KG1 (cell line): ENCODE measurements at places on chromosomes 13 and 19.

GRCh38 chr13:79374578-79374977 lies 31.5 kb downstream of the RBM26 start:
- no peak for DNase-seq

GRCh38 chr19:56508290-56508778 lies 679 bp downstream of the ZNF471 start:
- peak; percentile 45 for DNase-seq

- DNase-seq: no peak
Measured at GRCh38 chr19:18446811-18447359, 9.0 kb upstream of the ISYNA1 start.

GRCh38 chr19:46022431-46023310 lies at the start of gene PGLYRP1:
PGLYRP1 (minus strand) TSS chr19:46023053; CDS start chr19:46023021, 32 bp downstream.
- DNase-seq: no peak

GRCh38 chr13:90760639-90761038 lies 586.8 kb upstream of the MIR17HG start:
- DNase-seq: no peak

DNA sequence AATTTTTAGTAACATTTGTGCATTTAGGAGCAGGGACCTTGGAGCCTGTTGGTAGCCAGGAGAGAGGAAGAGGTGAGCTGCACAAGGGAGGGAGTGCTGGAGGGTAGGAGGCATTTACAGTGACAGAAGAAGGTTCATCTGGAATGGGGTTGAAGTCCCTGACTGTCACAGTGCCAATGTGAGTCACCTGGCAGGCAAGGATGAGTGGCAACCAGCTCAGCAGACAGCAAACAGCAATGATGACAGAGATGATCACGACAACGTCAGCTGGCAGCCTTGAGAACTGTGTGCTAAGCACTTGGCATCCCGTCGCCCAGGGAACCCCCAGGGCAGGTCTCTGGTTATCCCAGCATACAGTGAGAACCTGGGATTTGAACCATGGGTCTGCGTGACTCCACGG lies 2.6 kb downstream of the OR10H5 start:
- no peak for DNase-seq

- DNase-seq: no peak
Measured at GRCh38 chr19:49436381-49437017, 4.8 kb downstream of the SLC17A7 start.

GRCh38 chr13:52651897-52652195 lies 790 bp upstream of the SUGT1 start:
- peak; percentile 88 for DNase-seq

GRCh38 chr13:23609414-23609760 lies 39.2 kb downstream of the TNFRSF19 start:
- DNase-seq: peak; percentile 26

DNA sequence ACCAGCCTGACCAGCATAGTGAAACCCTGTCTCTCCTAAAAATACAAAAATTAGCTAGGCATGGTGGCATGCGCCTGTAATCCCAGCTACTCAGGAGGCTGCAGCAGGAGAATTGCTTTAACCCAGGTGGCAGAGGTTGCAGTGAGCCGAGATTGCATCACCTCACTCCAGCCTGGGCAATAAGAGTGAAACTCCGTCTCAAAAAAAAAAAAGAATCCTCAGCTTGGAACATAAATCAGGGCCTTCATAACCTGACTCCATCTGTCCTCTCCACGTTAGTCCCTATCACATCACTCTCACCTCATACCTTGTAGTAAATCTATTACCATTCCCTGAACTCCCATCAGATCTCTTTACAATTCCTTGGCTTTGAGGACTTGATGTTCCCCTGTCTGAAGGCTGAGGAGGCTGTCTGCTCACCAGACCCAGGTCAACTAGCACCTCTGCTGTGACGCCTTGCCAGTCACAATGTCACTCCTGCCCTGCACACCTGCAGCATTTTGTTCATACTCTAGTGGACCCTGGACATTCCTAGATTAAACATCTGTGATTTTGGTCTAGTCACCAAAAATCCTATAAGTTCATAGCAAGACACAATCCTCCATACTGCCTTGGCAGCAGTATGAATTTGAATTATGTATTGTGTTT lies 15.9 kb downstream of the LHFPL6 start:
- DNase-seq: no peak

DNA sequence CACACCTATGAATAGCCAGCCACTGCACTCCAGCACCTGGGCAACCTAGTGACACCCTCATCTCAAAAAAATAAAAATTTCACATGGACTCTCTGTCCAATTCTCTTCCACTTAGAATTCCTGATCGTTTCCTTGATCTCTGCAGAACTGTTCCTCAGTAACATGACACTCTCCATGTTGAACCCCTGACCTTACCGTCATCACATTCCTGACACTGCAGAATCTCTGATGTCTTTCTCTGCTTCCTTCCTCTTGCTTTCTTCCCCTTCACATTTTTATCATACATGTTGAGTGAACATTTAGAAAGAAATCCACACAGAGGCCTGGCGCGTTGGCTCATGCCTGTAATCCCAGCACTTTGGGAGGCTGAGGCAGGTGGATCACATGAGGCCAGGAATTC lies 15.0 kb downstream of the ZNF114 start:
- DNase-seq: no peak

- no peak for DNase-seq
Measured at GRCh38 chr19:14763497-14764145, 14.7 kb downstream of the ADGRE2 start.

DNA sequence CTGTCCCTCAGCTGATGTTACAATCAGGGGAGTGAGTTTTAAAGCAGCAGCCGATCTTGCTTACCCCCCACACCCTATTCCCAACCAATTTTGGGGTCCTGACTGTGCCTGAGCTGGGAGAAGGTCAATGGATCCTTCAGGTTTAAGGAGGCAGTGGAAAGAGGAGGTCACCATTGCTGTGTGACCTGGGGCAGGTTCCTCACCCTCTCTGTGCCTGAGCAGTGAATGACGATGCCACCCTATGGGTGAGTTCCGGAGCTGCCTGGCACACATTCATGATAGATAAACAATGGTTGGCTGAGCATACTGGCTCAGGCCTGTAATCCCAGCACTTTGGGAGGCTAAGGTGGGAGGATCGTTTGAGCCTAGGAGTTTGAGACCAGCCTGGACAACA lies 20.3 kb upstream of the JUND start:
- DNase-seq: no peak

GRCh38 chr13:100658363-100658762 lies 16.2 kb downstream of the TMTC4 start:
- peak; percentile 25 for DNase-seq

DNA sequence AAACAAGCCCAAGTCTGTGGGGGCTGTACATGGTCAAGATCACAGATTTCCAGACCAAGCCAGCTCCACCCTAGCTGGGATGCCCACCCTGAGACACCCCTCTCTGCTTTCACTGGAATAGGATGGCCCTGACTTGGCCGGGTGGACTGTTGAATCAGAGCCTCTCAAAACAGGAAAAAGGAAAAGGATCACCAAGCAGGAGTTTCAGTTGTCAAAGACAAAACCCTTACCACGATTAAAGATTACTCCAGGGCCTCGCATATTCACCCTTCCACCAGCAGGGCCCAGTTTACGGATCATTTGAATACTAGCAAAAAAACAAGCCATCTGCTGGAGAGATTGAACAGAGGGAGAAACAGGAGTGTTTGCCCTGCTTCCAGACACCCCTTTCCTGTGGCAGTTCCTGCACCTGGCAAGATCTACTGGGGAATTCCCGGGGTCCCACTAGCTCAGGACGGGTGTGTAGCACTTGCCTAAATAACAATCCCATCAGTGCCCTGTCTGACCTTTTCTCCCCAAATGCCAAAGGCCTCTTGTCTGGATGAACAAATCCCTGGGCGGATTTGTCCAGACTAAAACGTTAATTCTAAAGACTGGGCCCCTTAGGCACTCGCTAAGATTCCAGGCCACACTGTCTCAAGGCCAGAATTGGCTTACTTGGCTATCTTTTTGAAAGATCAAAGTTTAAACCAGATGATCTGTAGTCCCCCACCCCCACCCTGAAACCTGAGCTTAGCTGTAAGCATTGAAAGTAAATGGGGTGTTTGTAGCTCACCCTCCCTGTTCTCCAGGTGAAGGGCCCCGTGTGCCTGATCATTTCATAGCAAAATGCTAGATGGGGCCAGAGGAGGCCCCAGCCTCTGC lies 38.4 kb downstream of the ACTN4 start:
- DNase-seq: no peak

DNA sequence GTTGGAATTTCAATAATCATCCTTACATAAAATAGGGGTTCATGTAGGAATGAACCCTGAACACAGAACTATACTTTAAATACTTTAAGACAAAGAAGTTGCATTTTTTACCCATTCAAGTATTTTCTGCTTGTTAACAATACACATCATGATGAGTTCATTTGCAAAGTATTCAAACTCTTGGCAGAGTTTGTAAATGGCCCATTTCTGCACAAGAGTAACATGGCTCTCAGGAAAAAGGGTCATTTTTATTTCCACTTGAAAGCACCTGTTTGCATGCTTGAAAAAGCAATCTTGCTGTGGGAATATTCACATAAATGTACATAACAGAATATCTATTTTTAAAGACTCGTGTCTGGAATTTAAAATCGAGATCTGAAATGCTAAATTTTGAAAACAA lies 18.1 kb downstream of the ESD start:
- DNase-seq: no peak

- no peak for DNase-seq
Measured at GRCh38 chr13:49936968-49937273, 781 bp upstream of the SPRYD7 start.

GRCh38 chr13:72651144-72651543 lies 76.3 kb downstream of the MZT1 start:
- no peak for DNase-seq

DNA sequence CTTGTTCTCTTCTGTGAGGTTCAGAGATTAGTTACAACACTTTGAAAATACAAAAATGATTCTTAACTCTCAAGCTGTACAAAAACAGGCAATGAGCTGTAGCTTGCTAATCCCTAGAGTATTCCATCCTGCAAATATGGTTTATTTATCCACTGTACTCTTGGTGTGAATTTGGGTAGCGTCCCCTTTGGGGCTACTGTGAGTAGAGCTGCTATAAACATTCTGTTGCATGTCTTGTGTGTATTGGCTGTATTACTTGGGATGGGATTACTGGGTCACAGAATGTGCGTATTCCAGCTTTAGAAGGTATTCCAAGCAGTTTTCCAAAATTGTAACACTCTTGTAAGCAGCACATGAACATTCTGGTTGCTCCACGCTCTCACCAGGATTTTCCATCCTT lies 33.5 kb downstream of the GPR12 start:
- DNase-seq: no peak

GRCh38 chr19:33486407-33486806 lies 35.2 kb downstream of the PEPD start:
- no peak for DNase-seq

DNA sequence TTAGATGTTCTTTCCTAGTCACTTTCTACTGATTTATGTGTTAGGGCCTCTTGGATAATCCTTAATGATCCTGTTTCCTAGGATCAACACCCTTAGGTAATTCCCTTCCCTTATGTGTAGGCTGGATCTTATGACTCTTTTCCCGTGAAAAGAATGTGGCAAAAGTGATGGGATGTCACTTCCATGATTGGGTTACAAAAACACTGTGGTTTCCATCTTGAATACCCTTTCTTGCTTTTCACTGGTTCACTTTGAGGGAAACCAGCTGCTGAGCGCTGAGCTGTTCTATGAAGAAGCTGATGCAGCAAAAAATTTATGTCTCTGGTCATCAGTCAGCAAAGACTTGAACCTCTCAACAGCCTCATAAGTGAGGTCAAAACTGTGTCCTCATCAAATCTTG lies 609.4 kb downstream of the OLFM4 start:
- no peak for DNase-seq

DNA sequence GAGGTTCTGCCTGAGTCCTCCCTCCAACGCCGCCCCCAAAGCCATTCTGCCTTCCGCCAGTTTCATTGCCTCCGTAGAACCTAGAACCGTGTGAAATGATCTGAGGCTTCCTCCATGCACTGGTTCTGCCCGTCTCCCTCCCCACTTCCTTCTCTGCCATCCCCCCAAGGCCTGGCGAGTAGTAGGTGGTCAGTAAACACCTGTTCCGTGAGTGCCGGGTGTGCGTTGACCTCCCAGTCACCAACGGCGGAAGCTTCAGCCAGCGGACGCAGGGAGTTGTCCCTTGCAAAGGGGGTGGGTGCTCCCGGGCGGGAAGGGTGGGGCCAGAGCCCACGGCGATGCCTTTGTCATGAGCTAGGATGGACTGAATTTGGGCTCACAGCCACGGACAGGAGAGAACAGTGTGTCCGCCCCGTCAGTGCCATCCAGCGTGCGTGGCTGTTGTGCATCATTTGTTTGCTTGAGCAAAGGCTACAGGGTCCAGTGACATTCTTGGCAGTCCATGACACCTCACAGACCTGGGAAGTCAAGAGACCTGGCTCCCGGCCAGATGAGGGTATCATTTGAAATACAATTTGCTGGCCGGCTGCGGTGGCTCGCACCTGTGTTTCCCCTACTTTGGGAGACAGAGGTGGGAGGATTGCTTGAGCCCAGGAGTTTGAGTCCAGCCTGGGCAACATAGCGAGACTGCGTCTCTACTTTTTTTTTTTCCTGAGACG lies 43.1 kb downstream of the NFIC start:
- DNase-seq: no peak

DNA sequence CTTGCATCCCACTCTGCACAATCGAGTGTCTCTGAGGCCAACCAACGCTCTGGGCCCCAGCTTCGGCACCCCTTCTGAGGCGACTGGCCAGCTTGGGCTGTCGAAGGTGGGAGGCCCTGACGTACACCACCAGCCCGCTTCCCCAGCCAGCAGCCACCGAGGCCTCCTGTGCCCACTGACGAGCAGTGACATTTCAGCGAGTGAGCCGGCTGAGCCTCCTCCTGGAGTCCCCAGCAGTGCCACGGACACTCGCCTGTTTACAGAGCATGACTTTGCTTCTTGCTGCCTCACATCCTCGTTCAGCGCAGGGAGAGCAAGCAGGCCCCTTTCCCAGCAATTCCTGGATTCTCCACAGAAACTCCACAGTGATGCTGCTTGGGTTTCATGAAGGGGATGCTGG lies 240.2 kb upstream of the MAB21L1 start:
- no peak for DNase-seq

- DNase-seq: no peak
Measured at GRCh38 chr13:73138638-73139491, 80.1 kb downstream of the KLF5 start.

GRCh38 chr19:58543826-58544590 lies at the start of gene TRIM28:
TRIM28 (plus strand) TSS chr19:58544064; CDS start chr19:58544758, 694 bp downstream.
- DNase-seq: no peak

GRCh38 chr19:15812060-15812722 lies 3.3 kb downstream of the OR10H1 start:
- no peak for DNase-seq

GRCh38 chr19:14310055-14310454 lies 71.2 kb upstream of the ADGRE5 start:
- no peak for DNase-seq

DNA sequence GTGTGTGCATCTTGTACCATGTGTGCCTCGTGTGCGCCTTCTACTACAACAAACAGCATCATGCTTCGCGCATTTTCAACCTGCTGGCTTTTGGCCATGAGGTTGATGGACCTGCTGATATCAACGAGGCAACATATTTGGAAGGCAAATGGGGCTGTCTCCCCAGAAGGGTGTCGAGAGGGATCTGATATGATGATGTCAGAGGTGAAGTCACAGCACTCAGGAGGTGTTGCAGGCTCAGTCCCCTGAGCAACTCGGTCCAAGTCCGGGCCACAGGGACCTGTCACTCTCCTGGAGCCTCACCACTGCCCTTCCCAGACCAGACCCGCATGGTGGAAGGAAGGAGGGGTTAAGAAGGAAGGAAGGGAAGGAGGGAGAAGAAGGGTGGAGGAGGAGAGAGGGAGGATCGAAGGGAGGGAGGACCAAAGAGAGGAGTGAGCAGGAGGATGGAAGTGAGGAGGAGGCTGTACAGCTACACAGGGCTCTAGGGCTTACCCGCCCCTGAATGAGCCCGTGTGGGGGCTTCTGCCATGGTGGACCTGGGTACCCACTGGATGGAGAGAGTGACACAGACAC lies 6.7 kb upstream of the C13orf46 start:
- no peak for DNase-seq
